Suprapubic skin (tissue), 4 donors: ENCODE measurements at places on chromosomes 7 and 10. TPM values are rescaled to one million over a fixed set of nuclear protein-coding genes. Genes with fewer than 3 reads are reported as not detected.
A peak's percentile ranks its signal among the peaks of the same experiment; 100 is the strongest.

Gene SPACDR
- not detected for total RNA-seq

Gene GCK
- not detected for total RNA-seq

Gene SEMA3C
- total RNA-seq = 105 TPM

DNA sequence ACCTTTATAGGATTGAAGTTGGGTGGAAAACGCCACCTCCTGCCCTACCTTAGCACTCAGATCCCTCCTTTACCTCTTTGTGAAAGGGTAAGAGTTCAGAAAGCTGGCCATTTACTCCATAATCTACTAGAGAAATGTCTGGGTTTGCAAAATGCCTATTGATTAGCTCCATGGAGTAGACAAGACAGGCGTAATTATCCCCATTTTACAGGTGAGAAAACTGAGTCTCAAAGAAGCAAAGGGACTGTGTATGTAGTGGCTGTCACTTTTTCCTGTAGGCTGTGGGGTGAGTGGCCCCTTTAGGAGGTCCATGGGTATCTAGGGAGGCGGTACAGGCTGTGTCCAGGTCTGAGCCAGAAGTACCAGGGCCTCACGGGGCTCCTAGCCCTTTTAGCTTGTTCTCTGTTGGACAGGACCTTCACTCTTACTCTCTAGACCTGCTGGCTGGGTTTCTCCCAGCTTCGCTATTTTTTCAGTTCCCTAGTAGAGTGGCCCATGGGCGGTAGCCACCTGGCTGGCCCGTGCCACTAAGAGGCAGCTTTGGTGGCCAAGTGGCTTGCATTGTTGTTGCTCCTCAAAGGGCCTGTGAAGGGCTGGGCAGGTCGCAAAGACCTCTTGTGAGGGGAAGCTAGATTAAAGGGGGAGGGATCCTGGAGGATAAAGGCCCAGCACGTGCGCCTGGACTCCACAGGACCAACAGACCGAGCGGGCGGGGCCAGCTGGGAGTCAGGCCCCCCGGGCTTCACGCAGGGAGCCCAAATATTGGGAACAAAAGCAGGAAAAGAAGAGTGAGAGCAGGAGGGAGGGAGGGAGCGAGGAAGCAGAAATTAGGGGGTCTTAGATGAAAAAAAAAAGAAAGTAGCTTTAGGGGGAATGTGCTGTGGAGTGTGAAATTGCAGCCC lies 4.7 kb upstream of the PAX2 start:
- no peak for DNase-seq
- H3K27me3 ChIP-seq = peaks cover 100% of the 10 kb centered on the region
- H3K36me3 ChIP-seq = no peaks in the 10 kb centered on the region
- H3K27ac ChIP-seq = no peak overlapping the region
- H3K4me1 ChIP-seq = peaks cover 63% of the 10 kb centered on the region

Gene TMEM229A
- total RNA-seq = not detected

GRCh38 chr7:1692515-1693418 lies 22.7 kb downstream of the ELFN1 start:
- no peaks in the 10 kb centered on the region for H3K4me1 ChIP-seq
- H3K27ac ChIP-seq = no peak overlapping the region
- no peak overlapping the region for H3K4me3 ChIP-seq
- no peaks in the 10 kb centered on the region for H3K36me3 ChIP-seq

Gene CTNNA3
- 0.08 TPM for total RNA-seq

Gene MKI67
- 8.9 TPM for total RNA-seq

DNA sequence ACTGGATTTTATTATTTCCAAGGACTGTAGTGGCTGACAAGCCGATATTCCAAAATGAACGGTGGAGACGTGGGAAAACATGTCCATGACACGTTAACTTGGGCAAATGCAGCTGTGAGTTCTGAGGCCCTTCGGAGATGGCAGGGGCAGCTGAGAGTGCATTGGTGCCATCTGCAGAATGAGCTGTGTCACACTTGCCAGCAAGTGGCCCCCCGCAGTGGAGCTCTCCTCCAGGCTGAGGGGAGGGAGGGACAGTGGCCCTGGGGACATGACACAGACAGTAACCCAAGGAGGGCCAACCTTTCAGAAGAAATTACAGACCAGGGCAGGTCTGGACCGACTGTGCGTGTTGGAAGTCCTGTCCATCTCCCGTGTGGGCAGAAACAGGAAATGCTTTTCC lies 139.4 kb downstream of the SVIL start:
- no peaks in the 10 kb centered on the region for H3K4me1 ChIP-seq
- H3K4me3 ChIP-seq = no peak overlapping the region
- peaks cover 70% of the 10 kb centered on the region for H3K36me3 ChIP-seq

DNA sequence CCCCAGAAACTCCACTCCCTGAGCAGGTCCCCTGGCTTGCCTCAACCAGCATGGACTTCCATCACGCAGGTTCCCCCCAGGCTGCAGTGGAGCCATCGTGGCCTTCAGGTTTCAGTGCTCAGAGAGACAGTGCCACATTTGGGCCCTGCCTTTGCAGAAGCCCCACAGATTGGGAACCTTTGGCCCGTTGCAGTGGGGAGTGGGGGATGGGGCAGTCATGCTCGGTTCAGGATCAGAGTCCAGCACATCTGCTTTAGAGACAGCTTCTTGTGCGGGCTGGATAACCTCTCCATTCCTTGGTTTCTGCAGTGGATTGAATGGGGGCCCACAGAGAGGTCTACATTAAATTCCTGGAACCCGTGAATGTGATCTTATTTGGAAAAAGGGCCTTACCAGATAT lies 183.9 kb downstream of the EBF3 start:
- no peak overlapping the region for H3K27ac ChIP-seq
- DNase-seq = peak; percentile 47
- H3K4me1 ChIP-seq = no peaks in the 10 kb centered on the region
- no peaks in the 10 kb centered on the region for H3K27me3 ChIP-seq
- H3K36me3 ChIP-seq = no peaks in the 10 kb centered on the region

- H3K36me3 ChIP-seq = no peaks in the 10 kb centered on the region
- no peak overlapping the region for H3K4me3 ChIP-seq
- H3K27ac ChIP-seq = peak overlapping the region; percentile 34
- H3K4me1 ChIP-seq = no peaks in the 10 kb centered on the region
- DNase-seq = no peak
- no peaks in the 10 kb centered on the region for H3K27me3 ChIP-seq
These were observed 6.6 kb upstream of the TPK1 start for GRCh38 chr7:144842377-144842851.

DNA sequence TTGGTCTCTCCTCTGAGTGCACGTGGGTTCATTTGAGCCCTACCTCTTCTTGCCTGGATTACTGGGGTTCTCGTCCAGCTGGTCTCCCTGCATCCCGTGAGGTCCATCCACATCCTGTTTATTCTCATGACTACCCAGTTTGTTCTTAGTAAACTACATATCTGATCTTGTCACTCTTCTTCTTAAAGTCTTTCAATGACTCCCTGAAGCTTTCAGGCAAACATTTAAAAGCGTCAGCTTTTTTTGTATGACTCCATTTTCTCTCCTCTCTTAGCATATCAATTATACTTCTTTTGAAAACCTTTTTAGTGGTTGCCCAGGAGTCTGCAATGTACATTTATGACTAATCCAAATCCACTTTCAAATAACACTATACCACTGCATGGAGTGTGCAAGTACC lies 7.5 kb downstream of the SFXN2 start:
- no peak overlapping the region for H3K27ac ChIP-seq
- no peaks in the 10 kb centered on the region for H3K36me3 ChIP-seq
- H3K4me3 ChIP-seq = no peak overlapping the region
- H3K27me3 ChIP-seq = no peaks in the 10 kb centered on the region
- H3K4me1 ChIP-seq = no peaks in the 10 kb centered on the region

DNA sequence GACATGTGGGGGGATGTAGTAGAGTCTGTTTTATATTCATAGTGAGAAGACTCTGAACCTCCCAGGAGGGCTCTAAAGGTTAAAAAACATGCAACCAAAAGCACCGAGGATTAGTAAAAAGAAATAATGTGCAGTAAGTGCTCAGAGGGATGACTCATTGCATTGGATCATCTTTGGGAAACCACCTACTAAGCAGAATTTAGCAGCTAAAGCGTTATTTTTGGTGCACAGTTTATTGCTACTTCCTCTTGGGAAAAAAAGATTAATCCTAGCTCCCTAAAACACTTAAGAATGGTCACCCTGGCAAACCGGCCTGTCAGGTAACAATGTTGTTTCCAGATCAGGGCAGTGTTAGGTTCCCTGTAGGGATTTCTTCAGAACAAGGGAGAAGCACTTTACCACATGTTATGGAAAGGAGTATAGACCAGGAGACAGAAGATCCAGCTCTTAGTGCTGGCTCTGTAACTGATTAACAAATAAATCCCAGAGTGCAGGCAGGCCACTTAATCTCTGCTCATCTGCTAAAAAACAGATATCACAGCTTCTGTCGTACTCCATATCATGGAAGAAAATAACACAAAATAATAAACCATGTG lies 44.8 kb upstream of the FAM133B start:
- H3K27me3 ChIP-seq = no peaks in the 10 kb centered on the region
- no peak overlapping the region for H3K4me3 ChIP-seq

- peaks cover 8% of the 10 kb centered on the region for H3K27me3 ChIP-seq
- H3K4me1 ChIP-seq = no peaks in the 10 kb centered on the region
- H3K27ac ChIP-seq = no peak overlapping the region
- no peak overlapping the region for H3K4me3 ChIP-seq
- DNase-seq = no peak
- no peaks in the 10 kb centered on the region for H3K36me3 ChIP-seq
These were observed 51.3 kb upstream of the VIPR2 start for GRCh38 chr7:159195946-159196345.

Gene PILRA
- 6.0 TPM for total RNA-seq

DNA sequence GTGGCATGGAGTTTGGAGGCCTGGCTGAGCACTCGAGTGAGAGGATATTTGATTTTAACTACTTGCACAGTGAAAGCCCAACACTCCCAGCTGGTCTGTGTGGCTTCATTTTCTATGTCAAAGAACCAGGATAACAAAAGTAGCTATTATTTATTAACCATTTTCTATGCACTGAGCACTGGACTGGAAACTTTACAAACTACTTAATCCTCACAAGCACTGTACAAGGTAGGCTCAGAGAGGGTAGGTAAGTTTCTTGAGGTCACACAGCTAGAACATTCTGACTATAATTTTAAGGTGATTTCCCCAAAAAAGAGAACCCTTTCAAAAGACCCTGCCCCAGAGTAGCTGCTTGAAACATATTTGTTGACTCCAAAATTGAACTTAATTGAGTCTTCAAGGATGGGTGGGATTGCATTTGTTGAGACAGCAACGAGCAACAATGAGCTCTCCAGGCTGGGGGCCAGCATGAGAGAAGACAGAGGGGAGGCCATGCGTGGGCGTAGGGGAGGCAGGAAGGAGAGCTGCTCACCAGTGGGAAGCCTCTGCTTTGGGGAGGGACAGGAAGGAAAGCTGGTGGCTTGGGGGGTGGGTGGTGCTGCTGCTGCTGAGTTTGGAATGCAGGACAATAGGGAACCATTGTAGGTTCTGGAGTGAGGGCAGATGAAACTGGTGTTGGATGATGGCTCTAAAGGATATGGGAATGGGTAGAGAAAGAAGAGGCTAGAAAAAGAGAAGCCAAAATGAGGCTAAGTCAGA lies 31.5 kb downstream of the FAM241B start:
- H3K36me3 ChIP-seq = no peaks in the 10 kb centered on the region
- no peak for DNase-seq
- peaks cover 23% of the 10 kb centered on the region for H3K27me3 ChIP-seq

DNA sequence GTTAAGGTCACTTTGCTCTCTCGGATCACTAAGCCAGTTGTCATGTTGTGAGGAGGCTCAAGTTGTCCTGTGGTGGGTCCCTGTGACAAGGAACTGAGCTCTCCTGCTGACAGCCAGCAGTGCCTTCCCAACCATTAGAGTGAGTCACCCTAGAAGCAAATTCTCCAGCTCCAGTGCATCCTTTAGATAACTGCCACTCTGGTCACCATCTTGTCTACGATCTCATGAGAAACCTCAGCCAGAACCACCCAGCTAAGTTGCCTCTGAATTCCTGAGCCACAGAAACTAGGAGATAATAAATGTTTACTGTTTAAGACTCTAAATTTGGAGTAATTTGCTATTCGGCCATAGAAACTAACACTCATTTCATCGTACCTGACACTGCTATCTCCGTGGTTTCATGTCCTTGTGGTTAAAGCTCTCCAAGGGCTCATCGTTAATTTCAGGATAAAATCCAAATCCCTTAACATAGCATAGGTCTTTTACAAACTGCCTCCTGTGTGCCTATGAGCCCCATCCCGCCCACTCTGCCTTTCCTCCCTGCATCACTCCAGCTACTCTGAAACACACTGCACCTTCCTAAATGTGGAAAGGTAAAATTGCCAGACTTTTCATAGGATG lies 56.5 kb upstream of the WIPF3 start:
- H3K4me1 ChIP-seq = no peaks in the 10 kb centered on the region
- no peaks in the 10 kb centered on the region for H3K36me3 ChIP-seq
- DNase-seq = no peak
- no peak overlapping the region for H3K4me3 ChIP-seq
- no peak overlapping the region for H3K27ac ChIP-seq

DNA sequence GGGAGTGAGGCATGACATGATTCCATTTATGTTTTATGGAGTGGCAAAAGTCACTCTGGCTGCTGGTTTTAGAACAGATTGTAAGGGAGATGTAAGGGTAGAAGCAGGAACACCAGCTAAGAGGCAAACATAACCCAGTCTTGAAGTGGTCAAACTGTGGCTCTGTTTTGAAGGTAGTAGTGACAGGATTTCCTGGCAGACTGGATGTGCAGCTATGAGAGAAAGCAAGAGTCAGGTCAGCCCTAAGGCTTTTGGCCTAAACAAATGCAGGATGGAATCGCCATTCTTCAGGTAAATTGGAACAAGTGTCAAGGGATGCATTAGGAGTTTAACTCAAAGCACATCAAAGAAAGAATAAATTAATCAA lies 175.3 kb upstream of the AGR3 start:
- no peaks in the 10 kb centered on the region for H3K27me3 ChIP-seq
- H3K36me3 ChIP-seq = no peaks in the 10 kb centered on the region
- H3K27ac ChIP-seq = no peak overlapping the region
- no peaks in the 10 kb centered on the region for H3K4me1 ChIP-seq
- no peak overlapping the region for H3K4me3 ChIP-seq

GRCh38 chr10:104318810-104319741 lies 19.2 kb downstream of the ITPRIP start:
- peaks cover 83% of the 10 kb centered on the region for H3K4me1 ChIP-seq
- DNase-seq = no peak
- peaks cover 19% of the 10 kb centered on the region for H3K36me3 ChIP-seq
- H3K27me3 ChIP-seq = no peaks in the 10 kb centered on the region

Gene NACAD
- 1.1 TPM for total RNA-seq

Gene LRMDA
- 0.10 TPM for total RNA-seq

DNA sequence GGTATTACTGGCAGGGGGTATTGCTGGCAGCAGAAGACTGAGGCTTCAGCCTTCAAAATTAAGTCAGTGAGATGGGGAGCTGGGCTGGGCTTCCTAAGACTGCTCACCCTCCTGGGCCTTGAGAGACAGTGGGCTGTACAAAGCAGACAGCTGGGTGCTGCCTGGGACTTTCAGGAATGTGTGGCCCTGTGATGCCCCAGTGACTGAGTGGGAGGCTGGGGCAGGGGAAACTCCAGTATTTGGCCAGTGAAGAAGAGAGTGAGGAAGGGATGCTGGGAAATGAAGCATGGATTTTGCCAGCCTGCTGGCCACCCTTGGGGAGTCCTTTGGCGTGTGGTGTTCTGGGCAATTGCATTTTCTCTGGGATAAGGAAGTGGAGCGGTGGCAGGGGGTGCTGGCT lies 442 bp downstream of the ANKRD2 start:
- DNase-seq = no peak
- peaks cover 49% of the 10 kb centered on the region for H3K4me1 ChIP-seq
- H3K4me3 ChIP-seq = no peak overlapping the region
- peak overlapping the region; percentile 86 for H3K27ac ChIP-seq
- H3K27me3 ChIP-seq = no peaks in the 10 kb centered on the region
- peaks cover 22% of the 10 kb centered on the region for H3K36me3 ChIP-seq

Gene ABCB1
- 5.8 TPM for total RNA-seq

GRCh38 chr10:79320820-79321493 lies 26.3 kb upstream of the PPIF start:
- no peak for DNase-seq
- H3K4me1 ChIP-seq = peaks cover 53% of the 10 kb centered on the region
- no peaks in the 10 kb centered on the region for H3K27me3 ChIP-seq
- no peak overlapping the region for H3K27ac ChIP-seq
- H3K36me3 ChIP-seq = no peaks in the 10 kb centered on the region
- H3K4me3 ChIP-seq = no peak overlapping the region
